ENCODE measurements at places on chromosomes 13 and 19.

- DNase-seq, result no peak
These were observed 13.6 kb downstream of the ONECUT3 start for GRCh38 chr19:1766800-1767352.

DNA sequence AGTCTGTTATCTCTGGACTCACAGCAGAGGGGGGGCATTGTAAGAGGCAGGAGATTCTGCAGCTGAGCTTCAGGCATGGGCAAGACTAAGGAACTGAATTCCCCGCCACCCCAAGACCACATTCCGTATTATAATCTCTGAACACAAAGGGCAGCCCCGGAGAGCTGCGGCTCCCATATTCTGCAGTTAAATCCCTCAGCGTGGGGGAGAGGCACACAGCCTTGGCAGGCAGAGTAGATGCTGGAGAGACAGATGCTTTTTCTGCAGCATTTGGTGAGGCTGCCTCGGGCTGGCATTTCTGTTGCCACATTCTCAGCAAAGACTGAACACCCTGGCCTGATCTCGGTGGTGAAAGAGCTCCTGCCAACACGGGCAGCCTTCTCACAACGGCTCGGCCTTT is 12.9 kb downstream of the CHAF1A start:
- no peak for DNase-seq

- no peak for DNase-seq
These were observed 8.3 kb upstream of the SHISA7 start for GRCh38 chr19:55451163-55451964.

DNA sequence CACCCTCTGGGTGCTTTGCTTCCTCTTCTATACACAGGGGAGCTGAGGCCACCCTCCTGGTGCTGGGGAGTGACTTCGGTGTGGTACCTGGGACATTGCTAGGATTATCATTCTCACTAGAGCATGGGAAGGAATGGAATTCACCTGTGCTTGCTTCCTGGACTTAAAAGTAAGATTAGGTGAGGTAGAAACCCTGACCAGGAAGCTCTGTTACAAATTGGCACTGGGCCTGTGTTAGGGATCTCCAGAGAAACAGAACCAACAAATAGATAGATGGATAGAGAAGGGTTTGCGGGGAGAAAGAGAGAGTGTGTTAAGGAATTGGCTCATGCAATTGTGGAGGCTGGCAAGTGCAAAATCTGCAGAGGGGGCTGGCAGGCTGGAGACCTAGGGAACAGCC is 13.9 kb upstream of the SIAH3 start:
- no peak for DNase-seq

GRCh38 chr19:44007473-44007872 is 4.7 kb downstream of the ZNF230 start:
- DNase-seq, result no peak

DNA sequence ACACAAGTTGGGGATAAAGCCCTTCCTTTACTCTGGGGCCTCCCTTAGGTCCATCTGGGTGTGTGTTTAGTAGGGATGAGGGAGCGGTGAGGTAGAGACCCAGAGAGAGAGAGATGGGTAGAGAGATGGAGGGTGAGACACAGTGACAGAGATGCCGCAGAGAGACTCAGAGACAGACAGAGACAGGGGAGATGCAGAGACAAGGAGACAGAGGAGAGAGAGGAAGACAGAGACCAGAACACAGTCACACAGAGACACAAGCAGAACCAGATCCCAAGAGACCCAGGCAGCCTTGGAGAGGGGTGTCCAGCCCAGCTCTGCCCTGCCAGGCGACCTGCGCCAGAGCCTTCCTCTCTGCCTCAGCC is 2.4 kb downstream of the KLK1 start:
- no peak for DNase-seq

GRCh38 chr13:111519490-111520170 is 199.2 kb downstream of the TEX29 start:
- DNase-seq, result no peak

GRCh38 chr19:40486017-40486416 is 19.2 kb downstream of the SPTBN4 start:
- DNase-seq, result no peak

DNA sequence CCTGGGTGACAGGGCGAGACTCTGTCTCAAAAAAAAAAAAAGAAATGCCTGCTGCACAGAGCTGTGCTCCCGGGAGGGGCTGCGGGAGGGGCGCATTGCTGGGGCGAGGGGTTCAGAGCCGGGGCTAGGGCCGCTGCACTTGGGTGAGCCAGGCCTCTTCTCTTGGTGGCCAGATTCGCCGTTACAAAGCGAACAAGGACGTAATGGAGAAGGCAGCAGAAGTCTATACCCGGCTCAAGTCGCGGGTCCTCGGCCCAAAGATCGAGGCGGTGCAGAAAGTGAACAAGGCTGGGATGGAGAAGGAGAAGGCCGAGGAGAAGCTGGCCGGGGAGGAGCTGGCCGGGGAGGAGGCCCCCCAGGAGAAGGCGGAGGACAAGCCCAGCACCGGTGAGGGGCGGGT is 19.0 kb downstream of the PLIN4 start:
- no peak for DNase-seq

GRCh38 chr19:50686310-50687032 is 33.1 kb downstream of the SHANK1 start:
- no peak for DNase-seq

DNA sequence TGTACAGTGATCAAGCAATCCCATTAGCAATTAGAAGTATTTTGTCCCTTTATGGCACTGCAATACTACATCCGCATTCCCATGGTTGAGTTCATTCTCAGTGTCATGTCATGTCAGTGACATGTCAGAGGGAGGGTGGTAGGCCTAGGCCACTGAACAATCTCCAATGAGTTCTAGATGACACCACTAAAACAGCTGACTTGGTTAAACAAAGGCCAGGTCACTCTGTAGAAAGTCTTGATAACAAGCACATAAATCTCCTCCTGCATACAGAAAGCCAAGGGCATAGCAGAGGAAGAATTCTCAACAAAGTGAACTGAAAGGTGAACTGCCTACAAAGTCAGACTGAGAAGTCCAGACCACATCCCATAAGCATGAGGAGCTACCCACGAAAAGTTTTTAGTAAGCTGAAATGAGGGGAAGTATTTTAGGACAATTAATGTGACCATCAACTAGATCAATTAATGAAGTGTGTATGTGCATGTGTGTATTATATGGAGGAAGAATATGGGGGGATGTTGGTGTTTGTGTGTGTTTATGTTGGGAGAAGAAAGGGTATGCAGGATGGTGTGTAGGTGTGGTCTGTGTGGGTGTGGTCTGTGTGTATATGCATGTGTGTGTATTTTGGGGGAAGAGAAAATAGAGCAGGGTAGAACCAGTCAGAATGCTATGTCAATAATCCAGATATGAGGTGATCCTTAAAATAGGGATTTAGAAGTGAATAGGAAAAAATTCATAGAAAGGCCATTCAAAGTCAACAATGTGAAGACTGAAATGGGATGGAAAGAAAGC is 67.7 kb downstream of the TBC1D4 start:
- DNase-seq, result no peak

DNA sequence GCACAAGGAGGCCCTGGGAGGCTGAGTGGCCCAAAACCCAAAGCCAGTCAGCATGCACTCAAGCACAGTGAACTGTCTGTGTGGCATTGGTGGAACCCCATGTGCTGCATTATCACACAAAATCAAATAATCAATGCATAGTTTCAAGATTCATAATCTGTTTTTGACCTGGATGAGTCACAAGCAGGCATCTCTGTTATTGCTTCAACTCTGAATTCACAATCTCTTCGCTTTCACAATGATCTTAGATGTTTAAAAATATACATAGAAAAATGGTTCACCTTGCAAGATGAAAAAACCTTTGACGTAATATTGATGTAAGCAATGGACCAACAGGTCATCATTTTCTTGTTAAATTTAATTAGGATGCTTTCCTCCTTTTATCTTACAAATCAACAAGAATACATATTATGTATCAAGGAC is 455.4 kb downstream of the IRS2 start:
- DNase-seq, result no peak

- DNase-seq, result no peak
These were observed 42.6 kb downstream of the ZNF527 start for GRCh38 chr19:37413313-37414084.

DNA sequence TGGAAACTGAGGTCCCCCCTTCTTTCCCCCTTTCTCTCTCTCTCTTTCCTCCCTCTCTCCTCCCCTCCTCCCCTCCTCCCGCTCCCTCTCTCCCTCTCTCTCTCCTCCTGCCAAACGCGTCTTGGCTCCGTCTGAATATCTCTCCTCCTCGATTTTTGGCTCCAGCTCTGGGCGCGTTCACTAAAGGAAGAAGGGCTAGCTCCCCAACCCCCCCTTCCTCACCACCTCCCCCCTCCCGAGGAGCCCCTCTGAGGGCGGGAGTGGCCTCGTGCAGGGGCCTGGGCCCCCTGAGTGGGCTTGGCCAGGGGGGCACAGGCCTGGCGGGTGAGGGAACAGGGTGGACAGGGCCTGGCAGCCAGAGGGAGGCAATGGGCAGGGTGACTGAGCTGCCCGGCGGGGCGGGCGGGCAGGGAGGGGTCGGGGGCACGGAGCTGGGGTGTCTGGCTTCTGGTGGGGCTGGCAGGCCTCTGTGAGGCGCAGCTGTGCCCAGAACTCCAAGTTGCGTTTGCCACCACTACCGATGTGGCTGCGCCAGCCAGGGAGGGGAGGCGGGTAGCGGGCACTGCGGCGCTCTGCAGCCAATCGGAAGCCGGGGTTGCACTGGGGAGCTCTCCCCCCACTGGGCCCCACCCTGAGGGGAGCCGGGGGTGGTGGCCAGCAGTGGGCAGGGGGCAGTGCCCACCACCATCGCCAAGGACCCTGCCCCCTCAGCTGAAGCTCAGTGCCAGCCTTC is 7.1 kb downstream of the NFIX start:
- no peak for DNase-seq

DNA sequence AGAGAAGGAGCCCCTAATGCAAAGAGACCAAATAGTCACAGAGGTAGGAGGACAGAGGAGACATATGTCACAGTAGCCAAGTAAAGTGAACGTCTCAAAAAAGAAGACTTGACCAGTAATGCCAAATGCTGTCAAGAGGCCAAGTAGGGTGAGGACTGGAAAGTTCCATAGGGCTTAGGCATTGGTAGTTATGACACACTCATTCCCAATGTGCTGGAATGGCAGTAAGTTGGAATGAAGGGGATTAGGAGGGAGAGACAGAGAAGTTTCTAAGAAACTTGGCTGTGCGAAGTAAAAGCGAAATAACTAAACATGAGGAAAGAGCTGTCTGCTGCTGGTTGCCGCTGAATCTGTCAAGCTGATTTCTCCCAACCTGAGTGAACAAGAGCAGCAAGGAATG is 14.9 kb upstream of the FRY start:
- no peak for DNase-seq

- no peak for DNase-seq
These were observed 27.9 kb upstream of the ZNF492 start for GRCh38 chr19:22606212-22606553.

DNA sequence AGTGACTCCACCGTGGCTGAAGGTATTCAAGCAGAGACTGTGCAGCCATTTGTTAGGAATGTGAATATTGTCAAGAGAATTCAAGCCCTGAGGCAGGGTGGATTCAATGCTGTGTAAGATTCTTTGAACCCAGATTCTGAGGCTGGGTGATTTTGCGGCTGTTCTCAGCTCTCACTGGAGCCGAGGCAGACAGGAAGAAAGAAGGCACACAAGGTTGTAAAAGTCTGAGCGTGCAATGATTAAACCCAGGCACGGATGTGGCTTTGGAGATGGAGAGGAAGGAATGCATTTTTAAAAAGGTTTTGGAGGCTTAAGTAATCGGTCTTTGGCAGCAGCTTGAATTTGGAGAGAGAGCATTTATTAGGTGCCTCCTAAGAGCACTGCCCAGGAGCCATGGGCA is 187.9 kb downstream of the KATNAL1 start:
- DNase-seq, result no peak

GRCh38 chr19:4380254-4380727 is 20.1 kb downstream of the SH3GL1 start:
- peak; percentile 37 for DNase-seq

DNA sequence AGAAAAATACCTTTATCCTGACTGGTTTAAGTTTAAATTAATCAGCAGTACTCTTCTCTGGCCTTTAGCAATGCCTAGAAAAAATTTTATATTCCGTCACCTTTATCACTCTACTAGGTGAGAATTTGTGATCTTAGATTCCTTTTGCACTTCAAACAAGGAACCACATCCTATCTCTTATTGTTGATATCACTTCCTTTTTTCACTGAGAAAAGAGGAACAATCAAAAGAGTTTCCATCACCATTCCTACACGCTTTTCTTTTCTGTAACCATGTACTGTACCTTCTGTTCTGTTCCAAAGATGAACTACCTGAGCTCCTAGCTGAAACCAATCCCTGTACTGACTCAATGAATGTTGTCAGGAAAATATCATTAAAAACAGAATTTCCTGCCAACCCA is 1379.0 kb upstream of the MIR17HG start:
- DNase-seq, result no peak
